Pancreas (tissue), 10 donors: ENCODE measurements at places on chromosomes 5 and 9. TPM values are rescaled to one million over a fixed set of nuclear protein-coding genes. Genes with fewer than 3 reads are reported as not detected.

The ALDH1A1 gene
- 190 TPM for total RNA-seq

DNA sequence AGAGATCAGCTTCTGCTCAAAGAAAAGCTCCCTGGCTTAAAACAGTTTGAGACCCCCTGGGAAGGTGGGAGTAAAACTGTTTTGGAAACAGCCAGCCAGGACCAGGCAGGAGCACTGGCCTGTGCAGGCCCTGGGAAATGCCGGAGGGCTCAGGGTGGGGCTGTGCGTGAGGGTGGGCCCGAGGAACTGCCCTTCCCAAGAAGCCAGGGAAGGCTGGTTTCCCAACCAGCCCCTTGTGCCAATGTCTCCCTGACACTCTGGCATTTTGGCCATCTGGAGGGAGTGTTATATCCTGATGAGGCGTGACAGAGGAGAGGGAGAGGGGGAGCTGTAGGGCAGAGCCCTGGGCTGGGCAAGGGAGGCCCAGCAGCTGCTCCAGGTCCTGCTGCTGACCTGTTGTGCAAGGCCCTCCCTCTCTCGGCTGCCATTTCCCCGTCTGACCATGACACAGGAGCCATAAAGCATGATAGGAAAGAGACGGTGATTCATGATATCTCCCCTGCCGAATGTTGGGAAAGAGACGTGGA lies 16.1 kb downstream of the OLFML2A start:
- H3K4me1 ChIP-seq: peaks cover 6% of the 10 kb centered on the region
- H3K27me3 ChIP-seq: no peaks in the 10 kb centered on the region
- H3K27ac ChIP-seq: peak overlapping the region; percentile 11
- no peaks in the 10 kb centered on the region for H3K36me3 ChIP-seq

GRCh38 chr9:121303456-121304451 lies 35.8 kb downstream of the GSN start:
- peak; percentile 18 for DNase-seq
- H3K36me3 ChIP-seq: no peaks in the 10 kb centered on the region
- no peaks in the 10 kb centered on the region for H3K4me1 ChIP-seq
- no peaks in the 10 kb centered on the region for H3K27me3 ChIP-seq
- H3K27ac ChIP-seq: no peak overlapping the region
- no peak overlapping the region for H3K4me3 ChIP-seq

GRCh38 chr9:69546265-69546664 lies 125.9 kb downstream of the APBA1 start:
- H3K4me3 ChIP-seq: no peak overlapping the region
- H3K27me3 ChIP-seq: no peaks in the 10 kb centered on the region
- H3K27ac ChIP-seq: no peak overlapping the region

GRCh38 chr5:42592401-42593140 lies 164.0 kb upstream of the CCDC152 start:
- no peaks in the 10 kb centered on the region for H3K36me3 ChIP-seq
- no peaks in the 10 kb centered on the region for H3K27me3 ChIP-seq
- H3K4me3 ChIP-seq: no peak overlapping the region

DNA sequence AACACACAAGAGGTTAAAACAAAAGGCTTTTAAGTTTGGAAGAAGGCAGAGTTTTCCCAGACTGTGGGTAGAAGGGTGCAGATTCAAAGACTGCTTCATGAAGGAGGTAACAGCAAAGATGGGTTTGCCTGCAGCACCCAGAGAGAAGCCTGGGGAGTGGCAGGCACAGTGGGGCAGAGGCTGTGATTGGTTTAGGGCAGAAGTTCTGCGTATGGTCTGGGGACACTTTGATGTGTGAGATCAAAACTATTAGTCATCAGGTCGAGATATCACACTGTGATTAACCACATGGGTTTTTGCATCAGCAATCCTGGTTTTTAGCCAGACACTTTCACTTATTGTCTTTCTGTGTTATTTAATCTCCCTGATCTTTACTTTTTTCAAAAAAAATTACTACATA lies 188.8 kb upstream of the GLRA1 start:
- H3K4me3 ChIP-seq: no peak overlapping the region
- no peak for DNase-seq

DNA sequence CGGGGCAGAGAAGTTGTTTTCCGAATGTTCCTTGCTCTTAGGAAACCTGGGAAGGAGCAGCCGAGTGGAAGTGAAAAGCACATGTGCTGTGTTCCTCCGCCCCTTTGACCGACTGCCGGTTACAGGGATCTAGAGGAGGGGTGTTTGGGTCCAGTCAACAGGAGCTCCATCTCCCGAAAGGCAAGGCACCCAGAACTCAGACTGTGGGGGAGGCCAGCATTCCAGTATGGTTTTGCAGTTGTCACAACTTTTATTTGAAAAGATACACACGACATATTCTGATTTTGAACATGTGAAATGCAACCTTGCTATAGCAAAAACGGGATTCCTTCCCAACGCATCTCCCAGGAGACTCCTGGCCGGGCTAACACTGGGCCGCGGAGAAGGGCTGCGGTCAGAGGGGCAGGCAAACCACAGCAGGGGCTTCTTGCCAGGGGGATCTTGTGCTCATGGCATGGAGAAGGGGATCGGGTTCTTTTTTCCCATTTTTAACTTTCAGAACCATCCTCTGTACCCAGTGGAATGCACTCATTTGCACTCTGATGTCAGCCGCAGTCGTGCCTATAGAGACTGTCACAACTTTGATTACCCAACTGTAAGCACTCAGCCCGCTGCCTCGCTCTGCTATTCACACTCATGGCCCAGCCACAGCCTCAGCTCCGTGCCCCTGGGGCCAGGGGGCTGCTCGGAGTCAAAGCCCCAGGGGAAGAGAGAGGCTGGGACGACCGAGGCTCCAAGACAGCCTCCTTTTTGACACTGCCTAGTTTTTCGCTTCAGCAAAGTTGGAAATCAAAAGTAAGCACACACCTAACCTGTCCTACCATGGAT lies 3.9 kb downstream of the QRFP start:
- no peaks in the 10 kb centered on the region for H3K27me3 ChIP-seq
- H3K27ac ChIP-seq: no peak overlapping the region
- no peak for DNase-seq
- H3K36me3 ChIP-seq: peaks cover 18% of the 10 kb centered on the region
- H3K4me1 ChIP-seq: no peaks in the 10 kb centered on the region
